ENCODE measurements at places on chromosomes 6 and 20.

DNA sequence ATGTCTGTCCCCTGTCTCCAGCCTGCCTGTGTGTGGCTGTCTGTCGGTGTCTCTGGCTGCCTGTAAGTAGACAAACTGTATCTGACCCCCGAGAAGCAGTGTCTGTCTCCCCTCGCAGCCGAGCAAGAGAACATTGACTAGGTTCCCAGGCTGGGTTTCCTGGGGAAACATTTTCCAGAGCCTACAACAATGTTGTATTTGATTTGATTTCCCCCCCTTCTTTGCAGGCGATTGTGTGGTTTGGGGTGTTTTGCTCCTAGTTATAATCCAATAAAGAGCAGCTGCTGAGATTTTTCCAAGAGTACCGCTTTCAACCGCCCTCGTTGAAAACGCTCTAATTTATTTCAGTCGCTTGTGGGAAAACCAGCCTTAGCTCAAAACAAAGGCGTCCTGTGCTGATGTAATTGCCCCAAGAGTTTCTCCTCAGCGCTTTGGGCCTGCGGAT is 92.6 kb downstream of the CDC5L start:
- DNase-seq: no peak

- DNase-seq: no peak
These were observed 77.6 kb upstream of the BACH2 start for GRCh38 chr6:90374201-90374600.

DNA sequence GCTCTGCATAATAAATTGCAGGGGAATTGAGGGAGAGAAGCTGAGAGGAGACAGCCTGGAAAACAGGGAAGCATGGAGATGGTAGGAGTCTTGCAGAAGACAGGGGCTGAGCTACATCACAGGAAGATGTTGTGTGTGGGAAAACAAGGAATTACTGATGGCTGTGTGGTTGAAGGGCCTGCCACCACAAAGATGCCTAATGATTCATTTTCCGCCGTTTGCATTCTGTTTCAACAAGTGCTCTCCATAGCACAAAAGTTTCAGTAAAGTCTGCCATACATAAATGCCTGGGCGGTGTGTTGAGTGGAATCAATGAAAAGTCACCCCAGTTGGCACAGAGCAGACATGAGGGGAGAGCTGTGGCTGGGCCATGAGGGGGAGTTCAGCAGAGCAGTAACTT is 5.6 kb upstream of the KLHL31 start:
- DNase-seq: no peak

GRCh38 chr6:41955412-41955811 is 13.8 kb upstream of the CCND3 start:
- DNase-seq: no peak
